ENCODE measurements at places on chromosomes 7 and 10.

- no peak for DNase-seq
Observed at GRCh38 chr10:119700321-119700954, 25.4 kb upstream of the INPP5F start.

- no peak for DNase-seq
Observed at GRCh38 chr10:101710059-101710695, 15.2 kb upstream of the FBXW4 start.

GRCh38 chr7:159027789-159028507, 116.7 kb downstream of the VIPR2 start:
- no peak for DNase-seq

- DNase-seq: no peak
Observed at GRCh38 chr10:77431209-77431611, 206.4 kb downstream of the KCNMA1 start.

- DNase-seq: no peak
Observed at GRCh38 chr10:61985715-61986114, 84.2 kb downstream of the ARID5B start.

GRCh38 chr10:118457824-118458428, 115.8 kb upstream of the FAM204A start:
- no peak for DNase-seq

DNA sequence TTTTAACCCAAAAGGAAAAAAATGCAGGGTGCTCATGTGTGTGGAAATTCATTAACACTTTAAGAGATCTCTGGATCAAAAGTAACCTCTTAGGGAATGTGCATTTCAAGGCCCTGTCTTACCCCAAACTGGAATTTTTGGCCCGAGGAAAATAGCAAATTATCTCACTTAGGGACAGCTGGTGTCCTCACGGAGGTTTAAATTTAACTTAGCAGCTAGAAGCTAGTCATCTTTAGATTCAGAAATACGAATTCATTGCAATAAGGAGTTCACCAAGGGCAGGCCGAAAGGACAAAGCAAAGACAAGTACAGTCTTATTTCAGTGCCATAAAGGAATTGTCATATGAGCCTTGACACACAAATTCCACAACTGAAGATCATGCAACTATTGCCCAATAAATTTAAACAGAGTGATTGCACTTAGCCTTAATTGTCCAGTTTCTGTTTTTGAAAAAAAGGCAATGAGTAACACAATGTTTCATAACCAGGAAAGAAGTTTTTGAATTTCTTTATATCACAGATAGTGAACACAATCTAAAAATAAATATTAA, 22.4 kb upstream of the SEMA3C start:
- no peak for DNase-seq

DNA sequence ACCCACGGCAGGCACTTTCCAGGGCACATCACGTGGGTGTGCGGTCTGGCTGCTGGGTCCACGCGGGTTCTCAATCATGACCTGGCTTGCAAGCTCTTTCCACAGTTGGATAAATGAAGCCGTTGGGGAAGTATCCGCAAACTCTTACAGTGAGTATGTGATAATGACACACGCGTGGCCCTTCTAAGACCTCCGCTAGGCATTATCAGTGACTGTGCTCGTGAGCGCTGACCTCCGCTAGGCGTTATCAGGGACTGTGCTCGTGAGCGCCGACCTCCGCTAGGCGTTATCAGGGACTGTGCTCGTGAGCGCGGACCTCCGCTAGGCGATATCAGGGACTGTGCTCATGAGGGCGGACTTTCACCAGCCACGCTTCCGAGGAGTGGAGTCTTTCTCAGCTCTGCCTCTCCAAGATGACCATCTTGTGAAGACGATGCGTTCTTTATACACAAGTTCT, 107.0 kb downstream of the WDR37 start:
- DNase-seq: no peak

DNA sequence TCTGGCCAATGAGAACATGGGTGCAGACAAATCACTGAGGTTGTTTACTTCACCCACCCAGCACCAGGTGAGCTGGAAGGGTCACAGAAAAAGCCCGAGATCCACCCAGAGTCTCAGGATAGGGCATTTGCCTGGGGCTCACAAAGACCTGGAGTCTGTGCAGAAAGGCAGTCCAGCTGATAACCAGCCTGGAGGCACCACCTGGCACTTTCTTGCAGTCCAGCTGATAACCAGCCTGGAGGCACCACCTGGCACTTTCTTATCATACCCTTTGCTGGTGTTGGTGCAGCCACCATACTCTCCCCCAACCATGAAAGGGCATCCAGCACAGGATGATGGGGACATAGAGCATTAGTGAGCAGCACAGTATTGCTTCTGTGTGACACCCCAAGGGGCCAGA, 104.1 kb downstream of the PPP1R3C start:
- no peak for DNase-seq

DNA sequence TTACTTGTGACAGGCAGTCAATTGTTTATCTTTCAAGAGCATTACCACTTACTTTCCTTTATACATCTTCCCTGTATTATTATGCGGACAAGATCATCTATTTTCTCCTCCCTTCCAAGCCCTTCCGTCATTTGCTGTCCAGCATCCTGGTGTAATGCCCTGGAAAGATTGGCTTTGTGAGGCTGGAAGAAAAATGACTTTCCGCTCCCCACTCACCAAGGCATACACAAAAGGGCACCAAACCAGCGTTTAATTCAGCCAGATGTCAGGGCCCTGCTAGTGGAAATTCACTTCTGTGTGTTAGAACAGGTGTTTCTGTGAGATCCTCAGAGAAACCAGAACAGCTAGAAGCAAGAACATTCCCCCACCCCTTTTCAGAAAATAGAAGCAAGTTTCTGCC, 128.1 kb upstream of the NANOS1 start:
- DNase-seq: no peak

GRCh38 chr10:13003759-13004158, 2.2 kb upstream of the CCDC3 start:
- DNase-seq: no peak

DNA sequence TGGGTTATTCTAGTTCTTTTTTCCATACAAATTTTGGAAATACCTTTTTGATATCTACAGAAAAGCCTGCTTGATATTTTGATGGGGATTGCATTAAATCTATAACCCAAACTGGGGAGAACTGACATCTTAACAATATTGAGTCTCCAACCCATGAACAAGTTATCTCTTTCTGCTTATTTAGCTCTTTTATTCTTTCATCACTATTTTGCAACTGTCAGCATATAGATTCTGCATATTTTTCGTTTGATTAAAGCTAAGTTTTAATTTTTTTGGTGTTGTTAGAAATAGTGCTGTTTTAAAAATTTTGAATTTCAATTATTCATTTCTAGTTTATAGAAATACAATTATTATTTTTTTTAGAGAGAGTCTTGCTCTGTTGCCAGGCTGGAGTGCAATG, 97.9 kb downstream of the EMX2 start:
- DNase-seq: no peak

DNA sequence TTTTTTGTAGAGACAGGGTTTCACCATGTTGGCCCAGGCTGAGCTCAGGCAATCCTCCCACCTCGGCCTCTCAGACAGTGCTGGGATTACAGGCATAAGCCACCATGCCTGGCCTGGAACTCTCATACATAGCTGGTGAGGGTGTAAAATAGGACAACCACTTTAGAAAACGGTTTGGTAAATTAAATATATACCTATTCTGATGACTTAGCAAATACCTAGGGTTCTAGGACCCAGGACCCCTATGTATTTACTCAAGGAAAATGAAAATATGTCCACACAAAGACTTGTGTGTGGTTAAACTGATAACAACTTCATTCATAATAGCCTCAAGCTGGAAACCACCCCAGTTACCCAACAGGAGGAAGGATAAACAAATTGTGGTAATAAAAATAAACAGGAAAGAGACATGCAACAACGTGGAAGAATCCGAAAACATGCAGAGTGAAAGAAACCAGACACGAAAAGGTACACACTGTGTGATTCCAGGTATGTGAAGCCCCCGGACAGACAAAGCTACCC, 52.7 kb downstream of the CARD11 start:
- no peak for DNase-seq

DNA sequence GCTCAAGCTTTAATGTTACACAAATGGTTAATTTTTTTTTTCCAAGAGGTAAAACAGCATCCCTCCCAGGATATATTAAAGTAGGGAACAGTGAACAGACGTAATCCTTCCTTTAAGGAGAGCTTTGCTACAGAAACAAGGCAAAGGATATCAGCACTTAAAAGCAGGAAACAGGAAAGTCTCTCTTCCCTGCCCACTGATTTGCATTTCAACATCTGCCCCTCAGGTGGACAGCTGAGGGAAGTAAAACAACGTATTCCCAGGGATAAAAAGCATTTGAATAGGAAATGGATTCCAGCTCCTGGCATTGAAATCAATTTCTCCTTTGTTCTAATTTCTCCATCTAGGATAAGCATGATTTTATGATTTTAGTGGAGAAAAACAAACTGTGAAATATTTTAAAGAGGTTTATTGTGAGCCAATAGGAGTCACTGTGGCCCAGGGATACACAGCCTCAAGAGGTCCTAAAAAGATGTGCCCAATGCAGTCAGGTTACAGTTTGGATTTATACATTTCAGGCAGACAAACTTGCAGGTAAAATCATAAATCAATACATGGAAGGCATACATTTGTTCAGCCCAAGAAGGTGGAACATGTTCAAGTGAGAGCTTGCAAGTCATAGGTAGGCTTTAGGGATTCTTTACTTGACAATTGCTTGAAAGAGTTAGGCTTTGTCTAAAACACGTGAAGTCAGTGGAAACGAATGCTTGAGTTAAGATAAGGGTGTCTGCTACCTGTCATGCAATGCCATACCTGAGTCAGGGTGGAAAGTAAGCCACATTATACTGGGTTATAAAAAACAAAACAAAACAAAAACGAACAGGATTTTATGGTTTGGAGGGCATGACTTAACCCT, 286.2 kb upstream of the VWC2 start:
- no peak for DNase-seq

- no peak for DNase-seq
Observed at GRCh38 chr10:90180886-90181691, 479.7 kb downstream of the KIF20B start.

Data from esophagus squamous epithelium (tissue), 5 donors.